Stimulated activated CD4-positive, alpha-beta T cell treated with anti-CD3 and anti-CD28 coated beads, Interleukin-4, amount 100 ng/mL, for 48 hours (primary cell): ENCODE measurements at places on chromosomes 12 and 14.

DNA sequence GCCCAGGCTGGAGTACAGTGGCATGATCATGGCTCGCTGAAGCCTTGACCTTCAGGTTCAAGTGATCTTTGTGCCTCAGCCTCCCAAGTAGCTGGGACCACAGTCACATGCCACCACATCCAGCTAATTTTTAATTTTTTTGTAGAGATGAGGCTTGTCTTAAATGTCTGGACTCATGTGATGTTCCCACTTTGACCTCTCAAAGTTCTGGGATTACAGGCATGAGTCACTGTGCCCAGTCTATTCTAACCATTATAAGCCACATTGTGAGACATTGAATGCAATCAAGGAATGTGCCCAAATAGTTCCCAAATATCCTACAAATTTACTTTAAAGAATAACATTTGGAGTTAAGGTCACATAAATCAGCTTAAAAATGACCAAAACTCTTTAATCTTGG, 130.7 kb upstream of the ARID2 start:
- no peak for DNase-seq

GRCh38 chr12:26868447-26869103, 35.6 kb upstream of the ITPR2 start:
- no peak for DNase-seq

DNA sequence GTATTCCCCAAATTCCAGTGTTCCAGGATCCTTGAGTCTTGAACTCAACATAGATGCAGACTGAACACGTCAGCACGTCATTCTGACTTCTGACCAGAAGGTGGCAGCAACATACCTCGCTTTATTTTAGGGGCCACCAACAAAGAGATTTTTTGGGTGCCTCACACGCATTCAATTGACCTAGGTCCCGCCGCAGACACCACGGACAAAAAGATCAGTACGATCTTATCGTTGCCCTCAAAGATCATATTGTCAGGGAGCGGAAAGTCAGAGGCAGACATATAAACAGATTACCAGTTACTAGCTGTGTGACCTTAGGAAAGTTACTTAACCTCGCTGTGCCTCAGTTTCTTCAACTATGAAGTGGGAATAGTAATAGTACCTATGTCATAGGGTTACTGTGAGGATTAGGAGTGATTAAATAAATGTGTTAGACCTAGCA, 6.5 kb upstream of the PRPH start:
- peak; percentile 41 for DNase-seq

GRCh38 chr14:105891631-105892452, 365.5 kb downstream of the TMEM121 start:
- DNase-seq: no peak

- no peak for DNase-seq
These were observed 133.9 kb downstream of the RFLNA start for GRCh38 chr12:124428792-124429281.

DNA sequence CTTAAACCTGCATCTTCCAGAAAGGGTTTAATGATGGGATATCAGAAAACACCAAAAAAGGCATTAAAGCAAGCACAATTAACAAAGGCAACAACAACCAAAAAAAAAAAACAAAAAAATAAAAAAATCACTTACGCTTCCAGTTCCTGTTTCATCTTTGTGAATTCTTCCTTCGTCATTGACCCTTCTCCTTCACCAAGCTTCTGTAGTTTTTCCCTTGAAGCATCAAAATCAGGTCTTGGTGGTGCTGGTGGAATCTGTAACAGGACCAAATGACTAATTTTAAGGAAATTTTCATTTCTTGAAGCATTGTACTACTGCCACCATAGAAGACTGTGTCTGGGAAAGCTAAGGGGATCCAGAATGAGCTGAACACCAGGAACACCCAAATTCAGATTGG, 24.5 kb downstream of the SNX6 start:
- no peak for DNase-seq

DNA sequence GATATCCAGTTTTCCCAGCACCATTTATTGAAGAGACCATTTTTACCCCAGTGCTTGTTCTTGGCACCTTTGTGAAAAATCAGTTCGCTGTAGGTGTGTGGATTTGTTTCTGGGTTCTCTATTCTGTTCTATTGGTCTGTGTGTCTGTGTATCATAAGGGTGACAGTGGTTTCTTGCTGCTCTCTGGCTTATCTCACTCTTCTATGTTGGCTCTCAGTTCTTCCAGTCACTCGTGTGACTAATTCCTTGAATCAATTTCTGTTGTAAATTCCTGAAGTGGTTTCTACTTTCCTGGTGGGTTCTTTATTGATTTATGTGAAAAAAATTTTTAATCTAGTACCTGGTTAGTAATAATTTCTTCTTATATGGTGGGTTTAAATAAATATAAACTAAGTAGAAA, 58.3 kb downstream of the OTOGL start:
- no peak for DNase-seq

DNA sequence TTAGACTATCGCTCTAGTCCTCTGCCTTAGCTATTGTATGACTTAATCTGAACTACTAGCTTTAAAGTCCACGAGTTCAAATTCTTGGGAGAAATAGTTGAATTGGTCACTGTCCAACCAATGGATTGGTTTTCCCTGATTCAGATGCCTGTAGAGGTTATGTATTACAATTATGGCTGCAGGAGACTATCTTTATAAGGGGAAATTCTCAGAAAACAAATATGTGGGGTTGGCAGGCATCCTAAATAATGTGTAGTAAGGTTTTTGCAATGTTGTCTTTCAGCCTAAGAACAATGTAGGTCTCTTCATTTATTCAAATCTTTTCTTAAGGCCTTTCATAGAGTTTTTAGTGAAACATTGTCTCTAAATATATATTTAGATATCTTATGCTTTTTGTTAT, 26.9 kb downstream of the MYRFL start:
- DNase-seq: no peak
